ENCODE measurements at places on chromosomes 4 and X.

DNA sequence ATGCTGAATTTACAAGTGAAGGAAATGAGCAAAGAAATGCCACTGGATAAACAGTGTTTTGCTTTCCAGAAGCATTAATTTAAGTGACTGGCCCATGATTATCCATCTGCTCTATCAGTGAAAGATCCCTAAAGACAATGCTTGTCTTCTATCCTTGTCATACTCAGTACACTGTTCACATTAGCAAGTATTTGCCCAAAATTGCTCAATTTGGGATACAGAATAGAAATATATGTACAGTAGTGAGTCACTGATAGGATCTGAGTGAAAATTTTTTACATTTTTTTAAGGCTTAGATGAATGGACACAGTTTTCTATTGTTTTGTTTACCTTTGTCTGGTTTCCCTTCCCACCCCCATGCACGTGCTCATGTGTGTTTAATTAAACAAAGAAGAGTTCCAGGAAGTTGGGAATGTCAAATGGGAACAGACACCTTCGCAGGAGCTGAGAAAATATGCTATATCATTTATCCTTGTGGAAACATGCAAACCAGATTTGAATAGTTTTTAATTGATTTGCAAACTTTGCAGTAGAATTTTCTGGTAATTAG, 656.3 kb downstream of the RPA4 start:
- DNase-seq: no peak

- DNase-seq: no peak
These were observed 230.9 kb upstream of the AFF2 start for GRCh38 chrX:148269513-148269912.

- no peak for DNase-seq
These were observed 92.4 kb downstream of the CC2D2A start for GRCh38 chr4:15562114-15562513.

DNA sequence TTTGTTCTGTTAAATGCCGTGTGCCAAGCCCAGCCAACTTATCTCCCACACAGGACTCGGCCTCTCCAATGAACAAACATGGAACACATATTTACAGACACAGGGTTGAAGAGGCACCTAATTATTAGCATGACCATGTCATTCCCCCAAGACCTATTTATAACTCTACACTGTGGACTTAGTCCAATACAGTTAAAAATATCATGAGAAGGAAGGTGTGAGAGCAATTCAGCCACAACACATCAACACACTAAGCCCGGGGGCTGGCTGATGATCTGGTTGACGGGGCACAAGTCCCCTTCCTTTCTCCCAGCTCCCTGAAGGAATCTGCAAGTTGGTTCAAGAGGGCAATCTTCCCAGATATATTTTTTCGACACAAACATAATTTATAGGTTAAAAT, 28.1 kb downstream of the MANBA start:
- no peak for DNase-seq

DNA sequence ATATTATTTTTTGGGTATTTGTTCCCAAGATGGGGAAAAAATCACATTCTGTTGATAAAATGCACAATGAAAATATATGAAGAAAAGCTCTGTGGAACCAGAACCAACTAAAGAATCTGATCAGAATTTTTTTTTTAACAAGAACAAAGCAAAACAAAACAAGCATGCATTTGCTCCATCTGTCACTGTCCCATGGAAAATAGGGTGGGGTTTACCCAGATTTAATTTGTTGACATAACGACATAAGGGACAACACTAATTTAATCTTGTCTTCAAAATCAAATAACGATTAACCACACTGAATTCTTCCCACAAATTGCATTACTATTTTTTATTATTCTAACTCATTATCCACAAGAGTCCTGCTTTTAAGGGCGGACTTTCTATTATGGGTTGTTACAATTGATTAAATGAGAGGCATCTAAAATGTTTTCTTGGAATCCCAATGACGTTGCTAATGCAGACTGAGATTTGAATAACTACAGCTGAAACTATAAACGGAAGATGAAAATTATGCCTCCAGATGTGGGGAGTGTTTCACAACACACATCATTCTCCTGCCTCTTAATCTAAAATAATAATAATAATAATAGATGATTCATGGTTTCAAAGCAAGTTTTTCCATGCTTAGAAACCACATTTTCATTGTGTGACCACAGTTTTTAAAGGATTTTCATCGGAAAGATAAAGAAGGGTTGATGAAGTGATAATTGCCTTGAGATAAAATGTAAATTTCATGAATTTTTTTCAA, 307.0 kb upstream of the CPEB2 start:
- no peak for DNase-seq
